A549 treated with Hydrocortisone at 1 μM for 4 hours (cell line): ENCODE measurements at places on chromosomes 11 and 22. TPM values are rescaled to one million over a fixed set of nuclear protein-coding genes. Genes with fewer than 3 reads are reported as not detected.

PANX3 gene
- not detected in 5 replicates for total RNA-seq

TRIM49 gene
- total RNA-seq, result 0.05 to 0.12 TPM (median 0.10 TPM) in 3 of 5 replicates, not detected in the others

CHST1 gene
- 1.3 to 1.9 TPM (median 1.9 TPM) in 5 replicates for total RNA-seq

MUS81 gene
- 24.8 to 34.3 TPM (median 33.8 TPM) in 5 replicates for total RNA-seq

GDPD4 gene
- total RNA-seq, result not detected in 5 replicates

MN1 gene
- total RNA-seq, result 2.7 to 4.2 TPM (median 3.1 TPM) in 5 replicates

SNX32 gene
- total RNA-seq, result 0.06 to 0.11 TPM (median 0.08 TPM) in 3 of 5 replicates, not detected in the others

TBX1 gene
- 2.7 to 4.7 TPM (median 4.0 TPM) in 5 replicates for total RNA-seq

MS4A6E gene
- total RNA-seq, result not detected in 5 replicates

FGF3 gene
- not detected in 5 replicates for total RNA-seq

INPP5J gene
- 0.33 to 0.70 TPM (median 0.54 TPM) in 5 replicates for total RNA-seq

APOBEC3G gene
- 0.13 TPM in 1 of 5 replicates, not detected in the others for total RNA-seq
